ENCODE measurements at places on chromosomes 12 and 14.

- DNase-seq = peak; percentile 11
Observed at GRCh38 chr12:40010899-40011774, 94.7 kb downstream of the SLC2A13 start.

DNA sequence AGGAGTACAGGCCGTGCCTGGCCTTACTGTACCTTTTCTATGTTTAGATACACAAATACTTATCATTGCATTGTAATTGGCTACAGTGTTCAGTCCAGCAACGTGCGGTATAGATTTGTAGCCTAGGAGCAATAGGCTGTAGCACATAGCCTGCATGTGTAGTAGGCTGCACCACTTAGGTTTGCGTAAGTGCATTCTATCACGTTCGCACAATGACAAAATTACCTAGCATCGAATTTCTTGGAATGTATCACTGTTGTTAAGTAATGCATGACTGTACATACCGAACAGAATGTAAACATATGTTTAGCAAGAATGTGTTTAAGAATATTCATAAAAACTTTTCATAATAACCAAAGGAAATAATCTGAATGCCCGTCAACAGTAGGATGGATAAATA lies 31.9 kb downstream of the VRTN start:
- no peak for DNase-seq

GRCh38 chr14:86675059-86675458 lies 1145.1 kb downstream of the FLRT2 start:
- DNase-seq = no peak

DNA sequence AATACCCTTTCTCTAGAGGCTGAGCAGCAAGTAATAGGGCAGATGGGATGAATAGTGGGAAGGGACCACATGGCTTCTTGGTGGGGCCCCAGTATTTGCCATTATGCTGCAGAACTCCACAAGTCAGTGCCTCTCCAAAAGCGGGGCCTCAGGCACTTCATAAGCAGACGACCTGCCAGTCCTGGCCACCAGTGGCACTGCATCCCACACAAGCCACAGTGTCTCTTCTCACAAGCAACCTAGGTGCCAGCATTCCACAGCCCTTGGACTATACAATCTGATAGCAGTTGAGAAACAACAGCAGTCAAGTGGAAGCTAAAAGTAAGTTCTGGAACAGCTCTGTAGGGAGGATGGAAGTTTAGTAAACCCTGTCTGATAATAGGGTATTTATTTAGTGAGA lies 4.2 kb upstream of the SLC8A3 start:
- DNase-seq = no peak

GRCh38 chr14:57246933-57247657 lies 21.6 kb downstream of the EXOC5 start:
- no peak for DNase-seq

- DNase-seq = no peak
Observed at GRCh38 chr12:109594556-109595317, 21.1 kb downstream of the MVK start.

- DNase-seq = no peak
Observed at GRCh38 chr14:45156067-45156466, 20.3 kb downstream of the FANCM start.

- no peak for DNase-seq
Observed at GRCh38 chr12:131920157-131920508, 8.9 kb upstream of the PUS1 start.

DNA sequence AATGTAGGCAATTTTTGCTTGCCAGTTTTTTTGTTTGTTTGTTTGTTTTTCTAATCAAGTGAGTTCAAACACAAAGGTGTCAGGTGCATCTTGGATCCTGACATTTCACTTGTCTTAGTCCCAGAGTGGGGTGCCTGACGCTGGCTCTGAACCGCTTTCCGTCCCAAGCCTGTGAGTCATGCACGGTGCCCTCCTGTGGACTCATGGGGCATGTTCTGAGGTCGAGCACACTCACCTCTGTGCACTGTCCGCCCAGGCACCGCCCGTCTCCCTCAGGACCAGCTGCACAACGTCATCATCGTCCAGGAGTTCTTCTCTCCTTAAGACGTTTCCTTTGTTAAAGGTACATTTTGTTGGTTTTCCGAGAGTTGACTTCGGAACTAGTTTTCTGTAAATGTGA lies 98.2 kb downstream of the GLT1D1 start:
- DNase-seq = no peak

GRCh38 chr14:77613201-77613600 lies 3.2 kb downstream of the SPTLC2 start:
- DNase-seq = no peak

GRCh38 chr12:132166801-132167591 lies 22.7 kb downstream of the NOC4L start:
- DNase-seq = no peak

DNA sequence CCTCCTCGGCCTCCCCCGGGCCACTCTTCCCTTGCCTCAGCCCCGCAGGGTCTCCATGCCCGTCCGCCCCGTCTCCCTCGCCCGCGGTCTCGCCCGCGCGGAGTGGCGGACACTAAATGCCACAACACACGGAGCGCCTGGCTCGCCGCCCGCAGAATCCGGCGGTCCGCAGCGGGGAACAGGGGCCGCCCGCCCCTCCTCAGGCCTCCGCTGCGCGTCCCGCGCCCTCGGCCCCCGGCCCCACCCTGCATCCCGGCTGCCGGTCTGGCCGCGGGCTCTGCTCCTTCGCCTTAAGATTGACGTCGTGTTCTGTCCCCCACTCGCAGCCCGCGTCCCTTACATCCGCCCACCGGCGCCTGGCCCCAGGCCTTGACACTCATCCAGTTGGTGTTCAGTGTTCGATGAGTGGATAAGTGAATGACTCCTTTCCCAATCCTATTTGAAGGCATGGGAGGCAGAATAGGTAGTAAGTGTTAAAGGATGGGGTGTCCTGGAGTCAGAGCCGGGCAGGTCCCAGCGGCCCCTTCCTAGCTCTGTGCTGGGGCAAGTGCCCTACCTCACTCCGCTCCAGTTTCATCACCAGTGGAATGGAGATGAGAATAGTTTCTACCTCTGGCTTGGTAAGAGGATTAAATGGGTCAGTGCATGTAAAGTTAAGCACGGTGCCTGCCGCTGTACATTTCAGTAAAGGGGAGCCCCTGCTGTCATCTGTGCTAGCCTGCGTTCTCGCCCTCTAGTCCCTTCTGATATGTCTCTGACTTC lies 622 bp downstream of the TECPR2 start:
- peak; percentile 38 for DNase-seq

DNA sequence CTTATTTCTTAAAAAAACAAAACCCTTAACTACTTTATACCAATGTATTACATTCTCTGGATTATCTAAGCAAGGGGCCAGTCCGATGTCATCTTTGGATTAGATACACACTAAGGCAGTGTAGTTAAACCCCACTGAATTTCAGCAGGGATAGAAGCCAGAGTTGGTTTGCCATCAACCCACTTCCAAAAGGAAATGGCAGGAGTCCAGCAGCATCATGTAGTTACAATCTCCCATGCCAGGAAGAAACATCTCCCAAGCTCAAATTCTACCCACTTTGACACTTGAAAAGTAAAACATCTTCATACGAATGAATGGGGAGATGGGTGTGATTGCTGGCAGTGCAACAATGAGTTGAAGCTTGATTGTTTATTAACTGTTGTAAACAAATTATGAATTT lies 203.5 kb upstream of the PLXNC1 start:
- DNase-seq = no peak

DNA sequence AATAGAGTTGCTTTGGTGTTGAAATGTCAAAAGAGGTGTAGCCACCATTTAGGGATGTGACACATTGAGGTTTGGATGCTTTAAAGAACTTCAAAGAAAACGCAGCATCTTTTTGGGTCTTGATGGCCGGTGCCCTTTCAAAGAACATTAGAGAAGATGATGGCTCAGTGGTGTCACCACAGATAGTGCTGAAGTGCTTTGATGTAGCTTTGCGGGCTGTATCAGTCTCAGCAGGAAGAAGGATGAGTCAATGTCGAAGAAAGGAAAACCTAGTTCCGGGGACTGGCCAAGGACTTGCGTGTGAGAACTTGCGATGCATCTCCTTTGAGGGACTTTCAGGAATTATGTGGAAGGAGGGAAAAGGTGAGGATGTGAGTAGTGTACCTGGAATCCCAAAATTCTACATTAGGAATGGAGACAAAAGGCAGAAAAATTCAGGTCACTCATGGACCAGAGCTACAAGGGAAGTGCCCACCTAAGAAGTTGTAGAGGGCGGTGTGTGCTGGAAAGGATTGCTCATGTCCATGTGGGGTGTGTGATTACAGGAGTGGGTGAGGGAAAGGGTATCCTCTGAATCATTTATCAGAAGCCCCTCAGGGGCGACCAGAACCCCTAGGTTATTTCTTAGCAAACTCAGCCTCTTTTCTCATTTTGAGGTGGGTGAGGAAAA lies 39.7 kb upstream of the GZMB start:
- peak; percentile 47 for DNase-seq

GRCh38 chr12:121577443-121578180 lies 3.2 kb downstream of the KDM2B start:
- DNase-seq = no peak

DNA sequence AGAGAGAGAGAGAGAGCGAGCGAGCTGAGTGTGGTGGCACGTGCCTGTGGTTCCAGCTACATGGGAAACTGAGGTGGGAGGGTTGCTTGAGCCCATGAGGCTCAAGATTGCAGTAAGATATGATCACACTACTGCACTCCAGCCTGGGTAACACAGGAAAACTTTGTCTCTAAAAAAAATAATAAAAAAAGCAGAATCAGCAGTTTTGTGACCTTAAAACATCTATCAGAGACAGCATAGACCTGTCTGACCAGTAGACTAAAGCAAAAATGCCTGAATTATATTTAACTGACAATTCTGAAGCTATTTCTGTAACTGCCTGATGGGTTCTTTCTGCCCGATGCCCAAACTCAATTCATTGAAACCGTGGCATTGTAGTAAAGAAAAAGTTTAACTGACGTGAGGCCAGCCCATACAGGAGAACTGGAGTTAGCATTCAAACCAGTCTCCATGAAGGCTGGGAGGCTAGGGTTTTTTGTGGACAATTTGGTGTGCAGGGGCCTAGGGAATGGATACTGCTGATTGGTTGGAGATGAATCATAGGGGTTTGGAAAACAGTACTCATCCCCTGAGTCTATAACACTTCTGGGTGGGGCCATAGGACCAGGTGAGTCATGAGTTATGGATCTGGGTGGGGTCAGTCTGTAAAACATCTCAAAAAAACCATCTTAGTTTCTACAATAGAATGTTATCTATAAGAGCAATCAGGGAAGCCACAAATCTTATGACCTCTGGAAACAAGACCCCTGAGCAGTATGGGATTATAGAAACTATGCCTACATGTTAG lies 8.0 kb upstream of the RASSF8 start:
- DNase-seq = no peak

DNA sequence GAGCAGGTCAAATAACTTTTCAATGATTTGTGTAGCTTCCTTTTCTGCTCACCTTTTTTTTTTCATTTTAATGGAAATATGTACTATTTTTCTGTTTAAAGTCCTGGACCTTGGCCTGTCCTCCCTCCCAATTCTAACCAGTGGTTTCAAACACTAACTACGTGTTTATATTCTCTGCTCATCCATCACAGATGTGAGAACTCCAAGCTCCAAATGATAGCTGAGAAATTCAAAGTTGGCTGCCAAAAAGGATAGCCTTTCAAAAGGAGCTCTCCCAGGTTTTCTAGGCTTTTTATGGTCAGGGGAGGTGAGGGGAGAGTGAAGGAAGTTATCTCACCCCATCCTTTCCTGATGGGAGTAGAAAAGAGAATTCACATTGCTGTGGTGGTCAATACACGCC lies 486.0 kb upstream of the TBX3 start:
- no peak for DNase-seq

DNA sequence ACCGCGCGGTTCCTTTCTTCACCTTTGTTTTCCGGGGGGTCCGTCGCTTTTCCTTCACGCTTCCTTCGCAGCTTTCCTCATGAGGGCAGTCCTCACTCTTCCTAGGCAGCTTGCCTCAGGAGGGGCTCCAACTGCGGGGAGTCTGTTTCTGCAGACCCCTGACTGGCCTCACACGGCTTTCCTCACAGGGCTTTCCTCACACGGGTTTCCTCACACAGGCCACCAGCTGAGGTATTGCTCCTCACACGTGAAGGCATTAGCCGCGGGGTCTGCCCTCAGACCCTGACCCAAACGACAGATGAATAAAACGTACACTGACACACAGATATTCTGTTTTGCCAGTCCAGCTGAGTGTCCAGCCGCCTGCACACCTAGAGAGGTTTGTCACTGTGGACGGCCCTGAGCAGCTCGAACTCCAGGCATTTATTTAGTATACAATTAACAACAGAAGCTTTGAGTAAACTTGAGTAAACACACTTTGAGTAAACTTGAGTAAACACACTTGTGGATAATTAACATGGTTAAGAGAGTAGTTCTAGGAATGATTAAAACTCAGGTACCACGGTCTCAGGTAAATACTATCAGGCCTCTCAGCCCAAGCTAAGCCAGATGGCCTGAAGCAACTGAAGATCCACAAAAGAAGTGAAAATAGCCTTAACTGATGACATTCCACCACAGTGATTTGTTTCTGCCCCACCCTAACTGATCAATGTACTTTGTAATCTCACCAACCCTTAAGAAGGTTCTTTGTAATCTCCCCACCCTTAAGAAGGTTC lies 16.1 kb upstream of the LYZ start:
- no peak for DNase-seq

DNA sequence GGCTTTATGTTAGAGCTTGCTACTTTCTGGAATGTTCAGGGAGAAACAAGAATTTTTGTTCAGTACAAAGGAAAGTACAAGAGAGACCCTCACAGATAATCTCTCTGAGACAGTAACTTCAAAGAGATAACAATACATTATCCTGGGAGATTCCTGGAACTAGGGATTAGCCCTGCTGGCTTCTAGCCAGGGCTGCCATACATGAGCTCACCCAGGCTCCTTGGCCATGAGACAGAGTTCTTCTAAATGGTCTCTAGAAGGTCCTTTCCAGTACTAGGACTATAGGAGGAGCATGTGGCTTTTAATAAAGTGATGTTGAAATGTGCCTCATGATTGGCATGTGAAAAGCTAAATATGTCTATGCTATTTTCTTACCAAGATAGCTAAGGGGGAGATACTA lies 342.5 kb downstream of the EMP1 start:
- no peak for DNase-seq

DNA sequence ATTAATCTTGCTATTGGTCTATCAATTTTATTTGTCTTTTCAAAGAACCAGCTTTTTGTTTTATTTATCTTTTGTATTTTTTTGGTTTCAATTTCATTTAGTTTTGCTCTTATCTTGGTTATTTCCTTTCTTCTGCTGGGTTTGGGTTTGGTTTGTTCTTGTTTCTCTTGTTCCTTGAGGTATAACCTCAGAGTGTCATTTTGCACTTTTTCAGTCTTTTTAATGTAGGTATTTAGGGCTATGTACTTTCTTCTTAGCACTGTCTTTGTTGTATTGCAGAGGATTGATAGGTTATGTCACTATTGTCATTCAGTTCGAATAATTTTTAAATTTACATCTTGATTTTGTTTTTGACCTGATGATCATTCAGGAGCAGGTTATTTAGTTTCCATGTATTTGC lies 92.7 kb upstream of the DCD start:
- no peak for DNase-seq

DNA sequence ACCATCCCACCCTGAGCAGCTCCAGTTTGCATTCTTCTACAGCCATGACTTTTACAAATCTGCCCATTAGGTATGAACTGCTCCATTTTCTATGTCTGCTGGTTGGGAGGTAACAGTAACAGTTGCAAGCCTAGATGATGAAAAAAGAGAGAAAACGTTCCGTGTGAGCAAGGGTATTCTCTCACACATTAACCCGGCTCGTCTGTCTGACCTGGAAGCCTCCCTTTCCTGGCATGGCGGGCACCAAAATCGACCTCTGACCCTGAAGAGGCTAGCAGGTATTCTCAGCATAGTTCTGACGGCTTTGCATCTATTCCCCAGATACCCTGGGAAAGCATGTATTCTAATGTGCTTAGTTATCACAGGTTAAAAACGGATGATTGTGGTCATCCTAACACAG lies 31.8 kb downstream of the APPL2 start:
- no peak for DNase-seq

GRCh38 chr14:94868772-94869072 lies 98.8 kb upstream of the GSC start:
- DNase-seq = no peak

Measured in CD4-positive, alpha-beta T cell (primary cell).